ENCODE measurements at places on chromosomes 5 and 9.

DNA sequence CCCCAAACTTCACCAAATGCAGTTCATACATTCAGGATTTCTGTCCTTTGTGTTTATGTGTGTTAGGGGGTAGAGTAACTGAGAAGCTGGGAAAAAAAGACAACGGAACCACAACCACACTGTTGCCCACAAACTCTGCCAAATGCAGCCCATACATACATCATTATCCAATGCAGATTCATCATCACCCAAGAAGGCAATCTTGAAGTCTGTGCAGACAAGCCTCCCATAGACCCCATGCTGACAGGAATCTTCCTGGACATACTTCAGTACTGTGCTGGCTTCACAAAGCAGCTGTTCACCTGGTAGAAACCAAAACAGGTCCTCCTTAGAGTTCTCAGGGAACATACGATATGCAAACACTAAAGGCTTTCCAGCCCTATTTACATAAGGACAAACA is 38.9 kb downstream of the MTMR12 start:
- no peak for DNase-seq

- DNase-seq, result no peak
These were observed 467.3 kb downstream of the ENC1 start for GRCh38 chr5:74173241-74173640.

DNA sequence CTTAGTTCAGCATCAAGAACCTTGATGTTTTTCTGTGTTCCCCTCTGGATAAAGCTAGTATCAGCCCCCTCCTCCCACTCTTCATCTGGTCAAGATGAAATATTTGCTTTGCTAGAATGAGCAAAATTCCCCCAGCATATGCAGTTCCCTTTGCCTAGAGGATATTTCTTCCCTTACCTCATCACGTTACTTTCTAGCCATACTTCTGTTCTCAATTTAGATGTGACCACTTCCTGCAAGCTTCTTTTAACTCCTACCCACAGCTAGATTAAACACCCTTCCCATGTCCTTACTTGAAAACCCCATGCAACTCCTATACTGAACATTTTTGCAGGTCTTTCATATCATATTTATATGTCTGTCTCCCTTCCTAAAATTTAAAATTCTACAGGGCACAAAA is 178.9 kb upstream of the TUSC1 start:
- no peak for DNase-seq

GRCh38 chr9:76912636-76913275 is 6.8 kb upstream of the PRUNE2 start:
- DNase-seq, result no peak

DNA sequence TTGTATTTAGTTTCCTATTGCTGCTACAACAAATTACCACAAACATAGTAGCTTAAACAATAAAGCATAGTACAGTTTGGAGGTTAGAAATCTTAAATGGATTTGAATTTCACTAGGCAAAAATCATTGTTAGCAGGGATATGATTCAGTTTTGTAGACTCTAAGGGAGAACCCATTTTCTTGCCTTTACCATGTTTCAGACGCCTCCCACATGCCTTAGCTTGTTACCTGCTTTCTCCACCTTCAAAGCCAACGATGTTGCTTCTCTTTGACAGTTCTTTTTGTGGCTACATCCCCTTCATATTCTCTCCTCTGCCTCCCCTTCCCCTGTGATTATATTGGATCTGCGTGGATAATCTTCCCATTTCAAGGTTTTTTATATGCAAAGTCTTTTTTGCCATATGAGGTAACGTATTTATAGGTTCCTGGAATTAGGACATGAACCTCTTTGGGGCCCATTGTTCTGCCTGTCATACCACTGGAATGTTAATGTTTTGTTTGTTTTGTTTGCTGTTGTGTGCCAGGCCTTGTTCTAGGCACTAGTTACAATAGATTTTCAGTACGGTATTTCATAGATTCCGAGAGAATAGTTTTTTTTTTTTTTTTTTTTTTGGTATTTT is 54.1 kb downstream of the UHRF2 start:
- DNase-seq, result no peak

- DNase-seq, result no peak
These were observed 45.9 kb upstream of the PJA2 start for GRCh38 chr5:109455598-109456096.

DNA sequence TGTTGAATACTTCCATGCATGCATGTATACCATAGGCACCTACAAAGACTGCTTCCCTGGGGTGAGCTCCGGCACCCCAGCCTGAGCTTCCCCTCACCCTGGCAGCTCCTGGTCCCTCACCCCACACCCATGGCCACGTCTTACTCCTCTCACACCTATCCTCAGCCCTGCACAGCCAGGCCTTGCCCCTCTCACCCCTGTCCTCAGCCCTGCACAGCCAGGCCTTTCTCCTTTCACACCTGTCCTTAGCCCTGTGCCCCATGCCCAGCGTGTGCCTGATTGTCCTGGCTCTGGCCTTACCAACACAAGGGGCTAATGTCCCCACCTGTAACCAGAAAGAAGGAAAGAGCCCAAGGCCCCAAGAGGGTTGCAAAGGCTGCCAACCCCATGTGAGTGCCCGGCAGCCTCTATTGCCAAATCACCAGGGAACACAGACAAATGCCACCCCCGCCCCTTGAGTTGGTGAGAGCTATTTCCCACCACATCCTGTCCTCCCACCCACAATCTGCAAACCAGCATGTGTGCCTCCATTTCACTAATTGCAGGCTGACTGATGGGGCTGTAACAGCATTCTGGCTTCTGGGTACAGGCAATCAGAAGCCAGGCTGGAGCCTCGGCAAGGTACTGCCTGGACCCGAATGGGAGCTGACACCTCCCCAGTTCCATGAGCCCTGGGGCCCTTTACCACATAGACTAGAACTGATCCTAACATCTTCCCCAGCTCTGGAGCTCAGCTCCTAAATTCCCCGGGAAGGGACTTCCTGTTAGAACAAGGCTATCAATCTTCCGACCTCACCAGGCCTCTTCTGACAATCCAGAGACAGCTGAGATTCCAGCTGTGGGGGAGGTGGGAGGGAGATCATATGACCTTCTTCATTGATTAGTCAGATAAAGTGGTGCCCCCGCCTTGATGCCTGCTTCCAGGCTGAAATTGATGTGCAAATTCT is 78.2 kb downstream of the FAM114A2 start:
- DNase-seq, result no peak

DNA sequence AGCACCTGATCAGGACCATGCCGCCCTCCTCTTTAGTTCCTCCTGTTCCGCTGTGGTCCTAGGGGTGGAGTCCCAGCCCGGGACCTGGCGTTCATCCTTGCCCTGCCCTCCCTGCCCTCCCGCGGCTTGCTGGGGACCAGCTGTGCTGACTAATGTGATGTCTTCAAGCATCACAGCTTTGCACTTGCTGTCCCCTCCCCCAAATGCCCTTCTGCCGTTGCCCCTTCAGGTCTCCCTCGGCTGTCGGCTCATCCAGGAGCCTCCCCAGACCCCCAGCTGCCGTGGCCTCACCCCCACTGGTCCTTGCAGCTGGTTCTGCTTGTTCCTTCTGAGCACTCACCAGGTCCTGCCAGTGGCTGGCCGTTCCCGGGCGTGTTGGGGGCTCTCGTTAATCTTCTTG is 19.9 kb downstream of the RXRA start:
- DNase-seq, result no peak
